ENCODE measurements at places on chromosomes 2 and 18.
A peak's percentile ranks its signal among the peaks of the same experiment; 100 is the strongest.

DNA sequence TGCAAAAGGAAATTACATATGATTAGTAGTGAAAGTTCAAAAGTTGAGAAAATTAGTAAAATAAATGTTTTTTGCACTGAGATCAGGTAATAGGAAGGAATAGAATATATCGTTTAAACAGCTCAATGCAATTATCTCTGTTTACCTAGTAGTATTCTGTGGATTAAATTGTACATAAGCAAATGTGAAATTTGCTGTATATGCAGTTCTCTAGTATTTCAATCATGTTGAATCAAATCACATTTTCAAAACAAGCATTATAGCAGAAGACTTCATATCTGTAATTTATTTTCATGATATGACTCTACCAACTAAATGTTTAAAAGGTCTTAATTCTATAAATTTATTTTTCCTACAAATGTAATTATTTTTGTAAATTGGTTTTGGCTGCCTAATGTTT, 31.6 kb downstream of the ITPRID2 start:
- no peak overlapping the region for H3K27ac ChIP-seq
- no peak overlapping the region for H3K4me3 ChIP-seq
- peaks cover 1% of the 10 kb centered on the region for H3K4me1 ChIP-seq
- H3K27me3 ChIP-seq: no peaks in the 10 kb centered on the region
- H3K36me3 ChIP-seq: peaks cover 37% of the 10 kb centered on the region

DNA sequence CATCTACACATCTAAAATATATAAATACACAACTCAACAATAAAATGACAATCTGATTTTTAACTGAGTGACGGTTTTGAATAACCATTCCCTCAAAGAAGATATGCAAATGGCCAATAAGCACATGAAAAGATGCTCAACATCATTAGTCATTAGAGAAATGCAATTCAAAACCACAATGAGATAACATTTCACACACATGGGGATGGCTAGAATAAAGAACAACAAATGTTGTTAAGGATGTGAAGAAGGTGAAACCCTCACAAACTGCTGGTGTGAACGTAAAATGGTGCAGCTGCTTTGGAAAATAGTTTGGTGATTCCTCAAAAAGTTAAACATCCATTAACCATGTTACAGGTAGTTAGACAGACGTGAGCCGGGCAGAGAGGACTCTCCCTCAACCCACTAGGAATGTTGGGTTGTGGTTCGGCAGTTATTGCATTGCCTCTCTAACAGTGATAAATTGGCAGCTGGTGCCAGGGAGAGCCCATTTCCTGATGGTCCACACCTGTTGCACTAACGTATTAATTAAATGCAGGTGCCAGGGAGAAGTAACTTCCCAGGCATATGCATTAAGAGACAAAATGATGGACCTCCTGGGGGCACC, 22.3 kb upstream of the DUSP2 start:
- no peak for DNase-seq
- H3K4me1 ChIP-seq: peaks cover 55% of the 10 kb centered on the region
- peak overlapping the region; percentile 17 for H3K27ac ChIP-seq
- no peaks in the 10 kb centered on the region for H3K27me3 ChIP-seq
- H3K36me3 ChIP-seq: peaks cover 1% of the 10 kb centered on the region
- no peak overlapping the region for H3K4me3 ChIP-seq

DNA sequence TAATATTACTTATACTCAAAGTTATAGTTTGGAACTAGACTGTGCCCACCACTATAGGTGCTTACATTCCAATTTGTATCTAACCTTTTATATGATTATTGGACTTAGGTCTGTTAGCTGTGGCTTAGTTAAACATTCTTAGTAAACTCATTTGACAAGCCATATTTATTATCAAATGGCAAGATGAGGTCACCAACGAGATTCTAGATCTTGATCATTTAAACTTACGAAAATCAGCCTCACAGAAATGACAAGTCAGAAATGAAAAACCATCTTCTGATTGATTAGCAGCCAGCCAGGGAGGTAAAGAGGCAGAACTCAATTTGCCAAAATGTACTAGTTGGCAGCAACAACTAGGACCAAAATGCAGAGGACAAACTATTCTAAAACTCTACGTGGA, 100.4 kb upstream of the STK17B start:
- H3K27me3 ChIP-seq: no peaks in the 10 kb centered on the region
- peaks cover 67% of the 10 kb centered on the region for H3K4me1 ChIP-seq
- H3K4me3 ChIP-seq: no peak overlapping the region

DNA sequence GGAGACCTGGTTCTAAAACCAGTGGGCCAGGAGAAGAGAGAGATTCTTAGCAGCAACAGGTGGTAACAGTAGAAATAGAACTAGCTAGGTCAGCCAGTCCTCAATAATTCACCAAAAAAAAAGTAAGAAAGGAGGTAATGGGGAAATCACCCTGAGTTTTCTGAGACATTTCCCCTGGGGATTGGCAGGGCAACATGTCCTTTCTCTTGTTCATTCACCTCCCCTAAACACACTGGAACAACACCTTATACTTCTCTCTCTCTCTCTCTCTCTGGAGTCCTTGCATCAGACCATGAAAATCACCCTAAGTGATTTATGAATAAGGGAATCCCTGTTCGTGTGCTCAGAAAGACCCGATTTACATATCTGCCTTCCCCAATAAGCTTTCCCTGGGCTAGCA, 64.8 kb downstream of the COX7A2L start:
- peaks cover 51% of the 10 kb centered on the region for H3K36me3 ChIP-seq
- peak; percentile 11 for DNase-seq
- peaks cover 44% of the 10 kb centered on the region for H3K4me1 ChIP-seq
- H3K4me3 ChIP-seq: no peak overlapping the region
- H3K27me3 ChIP-seq: no peaks in the 10 kb centered on the region
- peak overlapping the region; percentile 71 for H3K27ac ChIP-seq

DNA sequence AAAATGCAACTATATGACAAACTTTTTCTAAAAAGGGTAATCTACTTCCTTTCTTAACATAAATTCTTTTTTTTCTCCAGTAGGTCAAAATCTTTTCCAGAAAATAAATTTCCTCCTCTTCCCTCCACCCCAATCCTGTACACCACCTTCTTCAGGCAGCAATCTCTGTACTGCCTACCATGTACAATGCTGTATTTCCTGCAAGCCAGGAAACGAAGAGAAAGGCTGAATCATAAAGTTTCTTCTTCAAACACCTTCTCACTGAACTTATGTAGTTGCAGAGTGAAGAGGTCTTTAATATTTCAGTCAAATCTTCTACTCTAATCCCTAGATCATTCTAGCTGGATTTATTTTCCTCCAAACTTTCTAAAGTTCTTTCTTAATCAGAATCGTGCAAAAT, 18.2 kb upstream of the C2orf66 start:
- DNase-seq: no peak
- H3K27me3 ChIP-seq: peaks cover 1% of the 10 kb centered on the region
- H3K36me3 ChIP-seq: peaks cover 6% of the 10 kb centered on the region
- no peak overlapping the region for H3K4me3 ChIP-seq
- no peak overlapping the region for H3K27ac ChIP-seq

DNA sequence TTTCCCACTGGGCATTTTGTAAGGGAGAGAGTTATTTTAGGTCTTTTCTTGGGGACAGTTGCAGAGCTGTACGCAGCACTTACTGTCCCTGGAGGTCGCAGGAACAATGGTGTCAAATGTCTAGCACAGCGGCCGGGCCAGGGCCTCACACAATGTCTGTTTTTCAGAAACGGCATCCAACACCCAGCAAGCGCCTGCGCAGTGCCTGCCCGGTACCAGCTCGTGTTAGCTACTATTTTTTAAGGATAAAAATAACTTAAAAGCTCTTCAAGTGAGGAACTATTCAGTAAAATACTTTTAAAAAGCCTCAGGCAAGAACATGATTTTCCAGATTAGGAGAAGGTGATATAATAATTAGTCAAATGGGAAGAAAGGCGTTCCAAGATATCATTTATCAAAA, 90.0 kb downstream of the MBP start:
- no peaks in the 10 kb centered on the region for H3K27me3 ChIP-seq
- peaks cover 28% of the 10 kb centered on the region for H3K36me3 ChIP-seq
- no peak for DNase-seq
- no peak overlapping the region for H3K4me3 ChIP-seq

DNA sequence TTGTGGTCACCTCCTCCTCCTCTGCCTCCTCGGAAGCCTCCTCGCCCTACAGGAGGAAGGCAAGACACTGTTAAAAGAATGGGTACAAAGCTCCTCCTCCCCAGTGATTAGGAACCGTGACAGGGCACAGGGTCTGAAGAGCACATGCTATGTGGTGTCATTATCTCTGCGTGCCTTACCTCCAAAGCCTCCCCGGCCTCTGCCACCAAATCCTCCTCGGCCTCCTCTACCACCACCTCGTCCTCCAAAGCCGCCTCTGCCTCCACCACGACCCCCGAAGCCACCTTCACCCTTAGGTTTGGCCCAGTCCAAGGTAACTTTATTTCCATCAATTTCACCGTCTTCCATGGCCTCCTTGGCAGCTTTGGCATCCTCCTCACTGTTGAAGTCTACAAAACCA, 9.1 kb downstream of the NCL start:
- no peak for DNase-seq
- peaks cover 31% of the 10 kb centered on the region for H3K4me1 ChIP-seq
- H3K36me3 ChIP-seq: peaks cover 55% of the 10 kb centered on the region
- H3K4me3 ChIP-seq: no peak overlapping the region

DNA sequence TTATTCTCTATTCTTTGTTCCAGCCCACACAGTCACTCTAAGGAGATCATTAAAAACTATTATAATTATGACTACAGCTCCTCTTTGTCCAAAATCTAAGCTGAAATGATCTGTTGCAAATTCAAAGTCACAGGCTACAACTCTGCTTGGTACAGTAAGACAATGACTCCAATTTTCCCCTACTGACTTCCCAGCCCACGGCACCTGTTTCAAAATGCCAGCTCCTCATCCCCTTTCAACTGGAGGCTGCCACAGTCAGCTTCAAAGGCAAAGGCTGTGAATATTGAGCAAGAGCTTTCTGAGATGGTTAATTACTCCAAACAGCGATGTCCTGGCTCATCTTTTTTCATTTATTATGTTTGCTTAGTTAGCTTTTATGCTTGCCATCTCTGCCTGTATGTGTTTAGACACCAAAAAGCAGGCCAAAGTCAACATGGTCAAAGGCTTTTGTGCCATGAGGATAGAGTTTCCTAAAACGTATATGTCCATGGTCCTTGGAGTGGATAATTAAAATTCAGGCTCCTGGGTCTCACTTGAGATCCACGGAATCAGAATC, 141.1 kb downstream of the DOCK10 start:
- DNase-seq: peak; percentile 32
- H3K27me3 ChIP-seq: no peaks in the 10 kb centered on the region

DNA sequence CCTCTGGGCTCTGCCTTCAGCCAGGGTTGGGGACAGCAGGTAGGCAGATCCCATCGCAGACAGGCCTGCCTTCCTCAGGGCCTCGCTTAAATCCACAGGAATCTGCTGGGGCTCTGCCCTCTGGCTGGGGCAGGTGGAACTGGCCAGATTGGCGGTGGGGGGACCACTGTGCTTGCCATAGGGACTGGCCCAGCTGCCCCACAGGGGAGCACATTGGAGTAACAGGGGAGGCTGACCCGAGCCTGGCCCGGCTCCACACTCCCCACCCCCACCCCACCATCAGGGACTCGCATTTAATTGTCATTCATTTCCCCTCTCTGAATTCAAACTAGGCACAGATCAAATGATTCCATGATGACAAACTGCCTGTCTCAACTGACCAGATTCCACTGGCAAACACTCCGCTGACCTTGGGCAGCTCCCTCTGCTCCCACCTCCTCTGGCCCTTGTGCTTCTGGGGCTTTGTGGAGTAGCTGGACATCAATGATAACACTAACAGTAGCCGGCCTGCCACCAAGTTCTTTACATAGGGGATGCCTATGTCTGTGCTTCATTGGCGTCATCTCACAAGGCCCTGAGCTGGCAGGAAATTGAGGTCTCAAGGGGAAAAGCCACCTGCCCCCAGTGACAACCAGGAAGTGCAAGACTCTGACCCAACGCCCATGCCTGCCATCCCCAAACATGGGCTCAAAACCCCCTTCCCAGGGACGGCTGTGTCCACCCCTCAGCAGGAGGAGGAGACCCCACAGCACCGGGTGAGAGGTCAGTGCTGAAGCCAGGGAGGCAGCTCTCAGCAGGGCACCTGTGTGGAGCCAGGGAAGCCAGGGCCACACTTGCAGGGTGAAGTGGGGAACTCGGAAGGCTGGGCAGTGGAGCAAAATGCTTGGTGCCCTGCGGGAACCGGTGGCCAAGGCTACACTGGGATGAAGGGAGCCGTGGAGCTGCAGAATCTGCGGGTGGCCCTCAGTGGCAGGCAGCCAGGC, 2.1 kb upstream of the B3GNT7 start:
- peaks cover 31% of the 10 kb centered on the region for H3K27me3 ChIP-seq
- H3K36me3 ChIP-seq: no peaks in the 10 kb centered on the region
- H3K4me1 ChIP-seq: peaks cover 12% of the 10 kb centered on the region
- no peak overlapping the region for H3K4me3 ChIP-seq
- DNase-seq: peak; percentile 22
- no peak overlapping the region for H3K27ac ChIP-seq

GRCh38 chr2:45577441-45577840, 33.6 kb downstream of the SRBD1 start:
- H3K4me3 ChIP-seq: no peak overlapping the region
- H3K36me3 ChIP-seq: peaks cover 14% of the 10 kb centered on the region
- H3K27me3 ChIP-seq: no peaks in the 10 kb centered on the region
- DNase-seq: no peak

DNA sequence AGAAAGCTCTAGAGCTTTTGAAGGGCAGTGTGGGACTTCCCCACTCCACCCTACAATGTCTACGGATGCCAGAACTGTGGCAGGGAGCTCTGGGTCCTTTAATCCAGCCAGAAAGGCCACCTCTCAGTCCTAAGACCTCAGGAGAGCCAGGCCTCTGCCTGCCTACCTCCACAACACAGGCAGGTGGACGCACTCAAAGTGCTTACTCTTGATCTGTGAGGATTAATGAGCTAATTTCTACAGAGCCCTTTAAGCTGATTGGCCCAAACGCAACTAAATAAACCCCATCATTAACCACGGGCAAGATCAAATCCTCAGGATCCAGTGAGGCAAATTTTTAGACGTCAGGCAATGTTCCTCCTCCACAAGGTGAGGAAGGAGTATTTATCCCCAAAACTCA, 8.1 kb downstream of the STK39 start:
- peaks cover 21% of the 10 kb centered on the region for H3K36me3 ChIP-seq
- peaks cover 34% of the 10 kb centered on the region for H3K4me1 ChIP-seq
- H3K27me3 ChIP-seq: no peaks in the 10 kb centered on the region
- no peak overlapping the region for H3K4me3 ChIP-seq

GRCh38 chr2:201118961-201119854, 3.2 kb downstream of the CFLAR start:
- H3K4me3 ChIP-seq: peak overlapping the region; percentile 96
- peaks cover 46% of the 10 kb centered on the region for H3K4me1 ChIP-seq
- DNase-seq: peak; percentile 49
- H3K27me3 ChIP-seq: no peaks in the 10 kb centered on the region

DNA sequence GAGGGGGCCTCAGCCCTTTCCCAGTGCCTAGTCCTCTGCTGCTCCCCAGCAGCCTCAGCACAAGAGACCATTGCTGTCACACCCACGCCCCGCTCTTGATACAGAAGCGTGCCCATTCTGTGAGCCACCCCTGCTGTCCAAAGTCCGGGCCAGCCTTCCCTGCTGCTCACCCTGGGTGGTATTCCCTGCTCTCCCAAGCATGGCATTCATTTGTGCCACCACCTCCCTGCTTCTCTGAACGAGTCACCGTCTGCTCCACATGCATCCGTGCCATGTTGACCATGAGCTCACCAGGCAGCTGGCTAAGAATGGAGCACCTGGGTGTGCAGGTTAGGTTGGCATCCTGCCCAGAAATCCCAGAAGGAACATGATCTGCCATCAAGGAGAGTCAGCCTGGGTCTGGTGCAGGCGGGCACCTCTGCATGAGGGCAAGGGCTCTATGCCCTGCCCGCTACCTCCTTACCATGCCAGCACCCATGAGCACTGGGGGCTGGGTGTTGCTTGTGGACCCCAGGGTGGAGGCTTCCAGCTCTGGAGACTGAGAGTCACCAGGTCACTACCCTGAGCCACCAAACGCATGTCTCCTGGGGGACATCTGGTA, 63.0 kb downstream of the TWIST2 start:
- no peak overlapping the region for H3K27ac ChIP-seq
- no peaks in the 10 kb centered on the region for H3K36me3 ChIP-seq
- no peak for DNase-seq
- no peaks in the 10 kb centered on the region for H3K4me1 ChIP-seq
- H3K4me3 ChIP-seq: no peak overlapping the region
